ENCODE measurements at places on chromosomes 1 and 21.
A peak's percentile ranks its signal among the peaks of the same experiment; 100 is the strongest.

DNA sequence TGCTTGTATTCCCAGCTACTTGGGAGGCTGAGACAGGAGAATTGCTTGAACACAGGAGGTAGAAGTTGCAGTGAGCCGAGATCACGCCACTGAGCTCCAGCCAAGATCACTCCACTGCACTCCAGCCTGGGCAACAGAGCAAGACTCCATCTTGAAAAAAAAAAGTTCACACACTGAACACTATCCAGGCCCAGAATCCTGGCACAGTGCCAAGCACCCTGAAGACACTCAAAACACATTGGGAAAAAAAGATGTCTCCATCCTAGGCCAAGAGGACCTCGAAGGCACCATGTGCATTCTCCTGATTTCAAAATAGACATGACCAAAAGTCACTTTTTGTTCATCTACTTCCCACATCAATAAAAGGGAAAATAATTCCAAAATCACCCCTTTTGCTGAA lies 38.7 kb downstream of the SLC9A1 start:
- no peak for DNase-seq

- no peak for DNase-seq
Measured at GRCh38 chr1:30712583-30712982, 10.8 kb downstream of the MATN1 start.

- DNase-seq, result no peak
Measured at GRCh38 chr1:230696722-230697437, 17.0 kb downstream of the AGT start.

GRCh38 chr21:41277846-41278245 lies 38.8 kb upstream of the FAM3B start:
- DNase-seq, result no peak

- DNase-seq, result no peak
Measured at GRCh38 chr1:185573677-185574076, 160.5 kb upstream of the HMCN1 start.

- DNase-seq, result no peak
Measured at GRCh38 chr1:211830055-211830327, 572 bp downstream of the LPGAT1 start.

DNA sequence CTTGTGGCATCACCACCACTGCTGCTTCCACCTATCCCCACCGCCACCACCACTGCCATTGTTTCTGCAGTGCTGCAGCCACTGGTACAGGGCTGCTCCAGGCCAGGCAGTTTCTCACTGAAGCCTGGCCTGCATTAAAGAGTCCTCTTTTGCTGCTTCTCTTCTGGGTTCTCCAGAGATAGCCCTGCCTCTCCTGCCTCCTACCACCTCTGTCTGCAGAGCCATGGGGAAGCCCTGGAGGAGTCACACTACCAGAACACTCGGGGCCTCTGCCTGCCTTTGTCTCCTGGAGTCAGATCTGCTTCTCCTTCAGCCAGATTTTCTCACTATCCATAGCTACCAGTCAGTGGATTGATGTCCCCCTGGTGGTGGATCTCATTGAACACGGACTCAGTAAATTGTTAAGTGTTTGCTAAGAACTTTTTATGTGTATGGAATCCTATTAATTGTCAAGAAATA lies 37.7 kb upstream of the DDAH1 start:
- no peak for DNase-seq

- DNase-seq, result no peak
Measured at GRCh38 chr1:167106119-167106461, 12.2 kb downstream of the STYXL2 start.

- no peak for DNase-seq
Measured at GRCh38 chr1:64038965-64039364, 164.5 kb upstream of the UBE2U start.

- DNase-seq, result no peak
Measured at GRCh38 chr1:150221552-150221951, 14.4 kb downstream of the ANP32E start.

- DNase-seq, result no peak
Measured at GRCh38 chr1:54695221-54695620, 20.4 kb upstream of the TTC4 start.

DNA sequence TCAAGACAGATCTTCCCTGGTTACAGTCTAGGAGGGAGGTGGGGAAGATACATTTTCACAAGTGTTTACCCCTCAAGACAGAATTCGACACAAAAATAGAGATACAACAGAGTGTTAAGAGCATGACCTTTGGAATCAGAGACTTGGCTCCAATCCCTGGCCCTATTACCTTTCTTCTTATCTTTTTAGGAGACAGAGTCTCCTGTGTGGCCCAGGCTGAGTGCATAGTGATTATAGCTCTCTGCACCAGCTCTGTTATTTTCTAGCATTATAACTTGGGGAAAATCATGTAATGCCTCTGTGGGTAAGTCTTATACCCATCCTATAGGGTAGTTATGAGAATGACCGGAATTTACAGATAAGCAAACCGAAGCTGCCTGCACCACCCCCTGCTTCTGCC lies 9.8 kb downstream of the NIPAL3 start:
- no peak for DNase-seq

- no peak for DNase-seq
Measured at GRCh38 chr1:232951180-232951579, 769 bp downstream of the NTPCR start.

- no peak for DNase-seq
Measured at GRCh38 chr21:35333831-35334618, 284.9 kb upstream of the RUNX1 start.

- DNase-seq, result no peak
Measured at GRCh38 chr1:14238472-14239307, 359.8 kb upstream of the KAZN start.

GRCh38 chr1:185862235-185862634 lies 128.0 kb downstream of the HMCN1 start:
- no peak for DNase-seq

DNA sequence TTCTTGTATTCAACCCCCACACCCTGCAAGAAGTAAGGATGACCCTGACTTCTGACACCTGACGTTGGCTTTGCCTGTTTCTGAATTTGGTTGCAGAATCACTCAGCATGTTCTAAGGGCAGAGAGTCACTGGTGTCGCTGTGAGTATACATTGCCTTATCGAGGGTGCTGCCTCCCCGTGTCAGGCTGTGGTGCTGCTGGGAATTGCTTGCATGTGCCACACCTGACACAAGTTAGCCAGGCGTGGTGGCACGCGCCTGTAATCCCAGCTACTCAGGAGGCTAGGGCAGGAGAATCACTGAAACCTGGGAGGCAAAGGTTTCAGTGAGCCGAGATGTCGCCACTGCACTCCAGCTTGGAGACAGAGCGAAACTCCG lies 45.9 kb downstream of the WDR4 start:
- peak; percentile 20 for DNase-seq

- no peak for DNase-seq
Measured at GRCh38 chr1:45148209-45148825, 58.1 kb downstream of the ZSWIM5 start.

GRCh38 chr1:232166942-232167341 lies 463.0 kb downstream of the SIPA1L2 start:
- DNase-seq, result no peak

- no peak for DNase-seq
Measured at GRCh38 chr1:12356004-12356890, 126.4 kb downstream of the VPS13D start.

DNA sequence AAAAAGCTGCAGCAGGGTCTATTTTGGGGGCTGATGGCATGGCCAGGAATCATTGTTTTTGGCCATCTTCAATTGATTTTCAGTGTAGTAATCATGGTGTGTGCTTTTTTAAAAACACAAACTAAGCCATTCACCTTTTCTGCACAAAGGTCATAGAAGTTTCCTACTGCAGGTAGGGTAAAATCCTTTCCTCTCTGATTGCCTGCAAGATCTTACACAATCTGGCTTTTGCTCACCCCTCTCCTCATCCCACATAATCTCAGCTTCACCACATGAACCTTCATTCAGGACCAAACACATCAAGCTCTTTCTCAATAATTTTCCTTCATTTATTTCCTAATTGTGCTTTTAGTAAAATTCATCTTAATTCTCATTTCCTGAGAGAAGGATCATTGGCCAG lies 38.3 kb upstream of the GBP5 start:
- DNase-seq, result no peak

- peak; percentile 54 for DNase-seq
Measured at GRCh38 chr1:92994105-92994712, 32.9 kb upstream of the DIPK1A start.

DNA sequence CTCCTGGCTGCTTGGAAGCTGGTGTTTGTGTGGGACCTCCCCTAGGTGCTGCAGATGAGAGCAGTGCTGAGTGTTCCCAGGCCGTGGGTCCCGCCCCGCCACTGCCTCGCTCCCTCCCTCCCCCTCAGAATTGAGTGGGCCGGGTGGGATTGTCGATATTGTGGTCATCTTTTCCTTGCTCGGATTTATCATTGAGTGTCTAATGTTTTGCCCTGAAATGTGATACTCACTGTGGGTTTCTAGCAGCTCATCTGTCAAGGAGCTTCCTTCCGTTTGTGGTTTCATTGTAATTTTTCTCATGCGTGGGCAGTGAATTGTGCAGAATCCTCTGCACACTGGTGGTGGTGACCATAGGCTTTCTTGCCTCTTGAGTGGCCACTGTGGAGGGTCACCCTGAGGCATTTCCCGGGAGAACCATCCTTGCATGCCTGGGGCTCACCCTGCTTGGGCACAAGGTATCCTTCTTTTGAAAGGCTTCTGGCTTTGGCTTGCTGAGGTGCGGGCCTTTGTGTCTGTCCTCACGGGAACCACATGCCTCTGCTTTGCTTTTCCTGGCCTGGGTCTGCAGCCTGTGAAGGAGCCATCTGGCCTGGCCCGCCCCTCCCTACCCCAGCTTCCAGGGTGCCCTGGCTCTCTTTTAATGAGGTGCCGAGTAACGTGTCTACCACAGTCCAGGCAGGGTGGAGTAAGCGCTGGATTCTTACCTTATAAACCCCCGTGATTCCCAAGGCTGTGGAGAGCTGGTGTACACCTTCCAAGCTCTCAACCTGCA lies 25.6 kb downstream of the SLX9 start:
- DNase-seq, result no peak

DNA sequence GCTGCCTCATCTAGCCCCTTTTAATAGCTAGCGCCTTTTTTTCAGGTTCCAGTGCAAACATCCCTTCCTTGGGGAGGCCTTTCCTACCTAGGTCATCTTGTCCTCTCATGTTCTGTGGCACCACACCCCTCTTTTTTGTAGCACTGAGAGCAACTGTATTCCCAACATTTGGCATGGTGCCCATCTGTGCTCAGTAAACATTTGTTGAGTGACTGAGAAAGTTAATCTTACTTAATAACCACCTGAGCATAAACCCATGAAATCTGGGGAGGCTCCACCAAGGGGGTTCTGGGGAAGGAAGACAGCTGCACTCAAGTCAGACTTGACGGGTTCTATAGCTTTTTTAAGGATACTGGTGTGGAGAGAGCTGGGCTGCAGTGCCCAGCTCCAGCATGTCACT lies 90.0 kb downstream of the NOS1AP start:
- no peak for DNase-seq

DNA sequence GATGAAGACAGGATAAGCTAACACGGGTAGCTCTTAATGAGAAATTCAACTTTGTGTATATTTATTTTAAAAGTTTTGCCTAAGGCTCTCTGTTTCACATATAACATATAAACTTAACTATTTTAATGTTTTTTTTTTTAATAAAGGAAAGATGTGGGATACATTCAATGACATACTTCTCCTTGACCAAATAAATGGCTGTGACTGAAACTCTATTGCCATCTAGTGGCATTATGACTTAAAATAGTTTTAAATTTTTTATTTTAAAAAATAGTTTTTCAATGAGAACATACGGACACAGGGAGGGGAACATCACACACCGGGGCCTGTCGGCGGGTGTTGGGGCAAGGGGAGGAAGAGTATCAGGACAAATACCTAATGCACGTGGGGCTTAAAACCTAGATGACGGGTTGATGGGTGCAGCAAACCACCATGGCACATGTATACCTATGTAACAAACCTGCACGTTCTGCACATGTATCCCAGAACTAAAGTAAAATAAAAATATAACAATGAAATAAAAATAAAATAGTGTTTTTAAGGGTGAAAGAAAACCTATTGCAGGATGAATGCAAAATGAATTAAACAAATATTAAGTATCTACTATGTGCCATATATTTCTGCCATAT lies 83.4 kb downstream of the LYST start:
- DNase-seq, result no peak

GRCh38 chr1:31671561-31672201 lies 27.0 kb upstream of the PEF1 start:
- DNase-seq, result no peak

DNA sequence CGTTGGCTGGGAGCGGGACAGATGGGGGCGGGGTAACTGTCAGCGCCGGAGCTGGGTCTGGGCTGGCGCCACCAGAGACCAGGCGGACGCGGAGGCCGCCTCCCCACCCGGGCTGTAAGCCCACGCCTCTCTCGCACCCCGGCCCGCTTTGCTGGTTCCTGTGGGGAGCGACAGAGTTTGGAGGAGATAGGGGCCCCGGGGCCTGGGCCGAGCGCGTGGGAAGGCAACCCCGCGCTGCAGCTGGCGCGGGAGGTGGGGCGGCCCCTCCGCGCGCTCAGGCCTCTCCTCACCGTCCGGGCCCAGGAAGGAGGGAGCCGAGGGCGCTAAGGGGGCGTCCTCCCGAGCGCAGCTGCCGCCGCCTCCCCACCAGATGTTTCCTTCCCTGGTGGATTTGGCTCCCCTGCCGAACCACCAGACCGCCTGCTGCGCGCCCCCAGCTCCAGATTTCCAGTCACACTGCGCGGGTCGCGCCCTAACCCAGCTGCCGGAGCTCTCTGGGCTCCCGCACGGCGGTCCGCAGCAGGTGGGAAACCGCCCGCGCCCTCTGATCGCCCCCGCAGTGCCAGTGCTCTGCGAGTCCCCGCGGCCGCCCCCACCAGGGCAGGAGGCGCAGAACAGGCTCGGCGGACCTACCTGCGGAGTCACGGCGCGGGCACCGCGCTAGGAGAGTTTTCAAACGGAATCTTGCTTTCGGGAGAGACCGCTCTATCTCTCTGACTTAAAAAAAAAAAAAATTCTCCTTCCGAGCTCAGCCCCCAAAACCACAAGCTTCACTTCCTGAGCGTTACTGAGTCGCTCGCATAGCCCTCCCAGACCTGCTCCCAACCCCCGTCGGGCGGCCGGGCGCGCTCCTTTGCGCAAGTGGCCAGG lies 1.1 kb downstream of the GFI1 start:
- DNase-seq, result peak; percentile 81

- no peak for DNase-seq
Measured at GRCh38 chr1:232718928-232719927, 86.0 kb upstream of the MAP10 start.
